RWPE2 (cell line): ENCODE measurements at places on chromosomes 5 and 9.

GRCh38 chr9:118577121-118577520 is 792.1 kb downstream of the BRINP1 start:
- no peak for DNase-seq

DNA sequence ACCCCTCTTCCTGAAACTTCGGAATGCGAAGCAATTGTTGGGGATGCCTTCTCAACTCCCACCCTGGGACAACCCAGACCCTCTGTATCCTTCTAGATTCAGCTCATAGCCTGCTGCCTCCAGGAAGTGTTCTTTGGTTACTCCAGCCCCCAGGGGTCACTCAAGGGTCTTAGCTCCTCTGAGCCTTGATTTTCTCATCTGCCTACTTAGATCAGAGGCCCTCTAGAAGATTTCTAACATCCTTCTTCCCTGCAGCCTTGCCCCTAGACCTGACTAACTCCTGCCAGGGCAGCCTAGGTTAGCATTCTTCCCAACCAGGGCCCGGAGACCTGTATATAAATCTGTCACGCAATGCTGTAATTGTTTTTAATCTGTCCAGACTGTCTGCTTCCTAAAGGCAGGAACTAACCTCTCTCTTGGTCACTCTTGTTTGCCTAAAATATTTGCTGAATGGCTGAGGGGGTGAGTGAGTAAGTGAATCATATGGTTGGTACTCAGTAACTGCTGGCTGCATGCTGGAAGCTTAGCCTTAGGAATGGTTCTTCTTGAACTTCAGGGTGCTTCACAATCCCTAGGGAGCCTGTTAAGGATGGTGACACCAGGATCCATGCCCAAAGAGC is 8.2 kb downstream of the GALNT10 start:
- DNase-seq, result no peak

DNA sequence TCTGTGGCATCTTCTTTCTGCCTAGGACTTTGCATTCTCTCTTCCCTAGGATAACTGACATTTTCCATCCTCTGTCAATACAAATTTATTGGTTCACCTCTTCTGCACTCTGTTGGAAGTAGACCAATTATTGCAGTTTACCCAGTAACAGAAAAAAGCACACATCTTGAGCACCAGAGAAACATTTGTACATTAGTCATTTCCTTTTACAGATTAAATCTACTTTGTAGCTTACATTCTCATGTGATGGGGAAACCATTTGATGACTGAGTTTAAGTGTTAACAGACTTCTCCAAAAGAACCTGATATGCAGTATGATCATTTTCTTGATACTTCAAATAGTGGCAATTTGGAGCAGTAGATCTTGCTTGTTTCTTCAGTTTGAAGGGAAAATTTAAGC is 1098.8 kb downstream of the DTWD2 start:
- DNase-seq, result no peak

GRCh38 chr5:41870627-41871048 is 413 bp upstream of the OXCT1 start:
- no peak for DNase-seq

DNA sequence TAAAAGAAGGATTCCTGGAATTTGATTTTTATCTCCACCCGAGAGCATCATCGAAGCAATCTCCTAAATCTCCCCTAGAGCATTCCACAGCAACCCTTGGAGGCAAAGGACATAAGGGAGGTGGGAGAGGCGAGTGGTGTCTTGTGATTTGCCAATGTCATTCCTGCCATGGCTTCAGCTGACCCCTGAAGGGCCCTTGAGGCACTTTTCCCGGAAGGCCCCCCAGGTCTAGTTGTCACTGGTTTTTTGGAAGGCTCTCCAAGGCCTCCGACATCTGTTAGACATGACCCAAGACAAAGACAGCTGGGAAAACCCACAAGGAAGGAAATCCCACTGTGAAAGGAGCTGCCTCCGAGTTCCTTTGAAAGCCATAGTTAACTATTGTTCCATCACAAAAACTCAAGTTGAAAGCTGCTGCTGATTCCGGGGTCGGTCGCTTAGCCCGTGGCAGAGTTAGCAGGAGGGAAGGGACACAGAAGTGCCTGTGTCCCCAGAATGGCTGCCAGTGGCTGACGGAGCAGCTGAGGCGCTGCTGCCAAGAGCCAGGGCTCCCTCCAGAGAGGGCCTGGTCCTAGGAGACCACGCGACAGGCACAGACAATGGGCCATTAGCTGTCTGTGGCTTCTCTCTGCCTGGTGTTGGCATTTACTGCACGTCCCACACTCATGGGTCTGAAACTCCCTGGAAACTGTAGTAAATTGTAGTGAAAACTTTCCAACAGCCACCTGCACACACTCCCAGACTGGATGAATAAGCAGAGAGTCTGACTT is 24.4 kb upstream of the TRIO start:
- no peak for DNase-seq

DNA sequence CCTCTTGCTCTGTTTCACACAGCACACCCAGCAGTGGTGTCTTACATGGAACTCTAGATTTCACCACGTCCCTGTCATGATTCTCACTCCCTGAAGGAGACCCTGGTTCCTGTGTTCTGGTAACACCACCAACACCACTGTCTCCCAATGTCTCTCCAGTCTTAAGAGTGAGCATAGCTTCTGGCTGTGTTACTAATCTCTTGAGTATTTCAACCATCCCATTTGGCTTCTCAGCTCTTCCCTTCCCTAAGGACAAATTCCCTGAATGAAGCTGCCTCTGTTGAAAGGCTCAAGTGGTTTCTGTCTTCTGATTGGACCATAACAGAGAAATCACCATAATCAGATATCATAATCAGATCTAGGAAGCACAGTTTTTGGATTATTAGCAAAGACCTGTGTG is 311.8 kb downstream of the DNAH5 start:
- no peak for DNase-seq

- no peak for DNase-seq
Observed at GRCh38 chr5:140205952-140206351, 31.0 kb downstream of the CYSTM1 start.

DNA sequence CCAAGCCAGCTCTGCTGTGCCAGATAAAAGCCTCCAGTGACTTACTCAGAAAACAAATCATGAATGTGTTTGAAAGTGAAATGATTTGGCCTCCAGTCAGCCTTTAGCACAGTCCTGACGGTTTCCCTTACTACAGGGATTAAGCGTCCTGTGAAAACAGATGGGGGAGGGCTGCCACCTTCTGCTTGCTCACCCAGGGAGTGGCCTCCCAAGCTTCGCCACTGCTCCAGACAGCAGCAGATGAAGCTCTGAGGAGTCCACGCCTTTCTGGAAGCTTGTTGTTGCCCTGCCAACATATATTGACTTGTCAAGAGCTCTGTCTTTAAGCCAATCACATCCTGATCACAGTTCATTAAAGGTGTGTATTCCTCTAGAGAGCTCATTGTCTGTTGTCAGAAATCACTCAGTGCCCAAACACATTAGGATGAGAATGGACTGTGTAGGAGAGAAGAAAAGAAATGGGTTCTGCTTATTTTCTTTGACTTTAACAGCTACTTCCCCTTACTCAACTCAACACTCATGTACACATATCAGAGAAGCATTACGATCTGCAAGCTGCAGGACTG is 4.9 kb upstream of the FYB1 start:
- peak; percentile 80 for DNase-seq

- DNase-seq, result no peak
Observed at GRCh38 chr9:69715096-69715495, 42.9 kb upstream of the APBA1 start.

GRCh38 chr9:85523202-85523601 is 218.6 kb downstream of the AGTPBP1 start:
- no peak for DNase-seq

GRCh38 chr9:129458663-129459546 is 162.0 kb downstream of the C9orf50 start:
- no peak for DNase-seq

- no peak for DNase-seq
Observed at GRCh38 chr5:81768935-81769452, 18.1 kb upstream of the SSBP2 start.

GRCh38 chr5:61142811-61143210 is 19.5 kb downstream of the SMIM15 start:
- DNase-seq, result no peak

DNA sequence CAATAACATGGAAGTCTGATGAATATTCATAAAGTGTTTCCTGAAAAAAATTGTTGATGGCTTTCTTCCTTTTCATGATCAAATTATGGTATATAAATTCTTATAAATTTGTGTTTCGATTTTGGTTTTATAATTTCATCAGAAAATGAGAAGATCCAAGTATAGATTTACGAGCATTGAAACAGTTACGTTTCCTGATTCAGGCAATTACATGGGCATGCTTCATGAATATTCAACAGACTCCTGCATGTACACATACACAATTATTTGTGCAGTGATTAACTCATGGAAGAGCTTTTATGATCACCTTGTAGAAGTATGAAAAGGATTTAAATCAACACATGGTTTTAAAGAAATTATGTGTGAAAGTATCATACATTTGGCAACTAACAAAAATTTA is 136.7 kb downstream of the MPDZ start:
- DNase-seq, result no peak

GRCh38 chr5:53445569-53445968 is 34.9 kb upstream of the FST start:
- DNase-seq, result no peak

GRCh38 chr5:113373426-113373825 is 61.4 kb downstream of the TSSK1B start:
- DNase-seq, result no peak

- DNase-seq, result no peak
Observed at GRCh38 chr9:8401961-8402705, 602.6 kb upstream of the DMAC1 start.

DNA sequence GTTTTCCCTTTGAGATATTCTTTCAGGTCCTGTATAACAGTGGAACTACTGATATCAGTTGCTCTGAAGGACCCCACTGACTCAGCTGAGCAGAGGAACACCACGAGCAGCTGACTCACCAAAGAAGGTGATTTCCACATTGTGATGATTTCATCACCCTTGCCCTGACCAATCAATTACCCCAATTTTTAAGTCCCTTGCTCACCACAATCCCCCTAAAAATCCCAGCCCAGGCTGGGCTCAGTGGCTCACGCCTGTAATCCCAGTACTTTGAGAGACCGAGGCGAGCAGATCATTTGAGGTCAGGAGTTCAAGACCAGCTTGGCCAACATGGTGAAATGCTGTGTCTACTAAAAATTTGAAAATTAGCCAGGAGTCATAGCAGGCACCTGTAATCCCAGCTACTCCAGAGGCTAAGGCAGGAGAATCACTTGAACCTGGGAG is 125.3 kb upstream of the ABCA1 start:
- peak; percentile 69 for DNase-seq

GRCh38 chr5:174047472-174048099 is 2.1 kb downstream of the NSG2 start:
- DNase-seq, result no peak

DNA sequence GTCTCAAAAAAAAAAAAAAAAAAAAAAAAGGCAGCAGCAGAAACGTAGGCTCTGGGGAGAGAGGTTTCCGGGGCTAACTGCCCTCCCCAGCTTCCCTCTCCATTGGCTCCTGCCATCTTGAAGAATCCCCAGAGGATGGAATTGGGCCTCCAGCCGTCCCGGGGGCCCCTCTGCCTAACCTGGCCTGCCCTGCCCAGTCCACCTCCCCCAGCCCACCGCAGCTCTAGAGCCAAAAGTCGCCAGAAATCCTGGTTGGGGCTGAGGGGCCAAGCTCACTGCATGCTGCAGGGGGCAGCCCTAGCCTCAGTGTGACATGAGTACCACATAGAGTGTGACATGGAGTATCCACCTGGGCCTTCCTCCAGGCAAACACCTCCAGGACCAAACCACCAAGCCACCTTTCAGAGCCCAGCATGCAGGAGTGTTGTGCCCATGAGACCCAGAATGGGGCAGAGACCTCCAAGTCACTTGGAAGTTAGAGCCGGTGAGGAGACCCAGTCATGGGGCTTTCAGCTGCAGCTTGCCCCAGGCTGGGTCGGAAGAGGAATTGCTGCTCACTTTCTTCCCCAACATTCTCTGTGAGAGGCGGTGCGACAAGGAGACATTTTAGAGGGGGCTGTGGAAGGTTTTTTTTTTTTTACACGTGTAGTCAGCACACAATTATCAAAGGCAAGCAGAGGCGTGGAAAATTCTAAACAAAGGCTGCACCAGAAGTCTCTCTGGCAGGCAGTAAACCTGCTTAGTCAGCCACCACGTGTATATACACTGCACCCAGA is 17.6 kb downstream of the CD74 start:
- DNase-seq, result no peak

DNA sequence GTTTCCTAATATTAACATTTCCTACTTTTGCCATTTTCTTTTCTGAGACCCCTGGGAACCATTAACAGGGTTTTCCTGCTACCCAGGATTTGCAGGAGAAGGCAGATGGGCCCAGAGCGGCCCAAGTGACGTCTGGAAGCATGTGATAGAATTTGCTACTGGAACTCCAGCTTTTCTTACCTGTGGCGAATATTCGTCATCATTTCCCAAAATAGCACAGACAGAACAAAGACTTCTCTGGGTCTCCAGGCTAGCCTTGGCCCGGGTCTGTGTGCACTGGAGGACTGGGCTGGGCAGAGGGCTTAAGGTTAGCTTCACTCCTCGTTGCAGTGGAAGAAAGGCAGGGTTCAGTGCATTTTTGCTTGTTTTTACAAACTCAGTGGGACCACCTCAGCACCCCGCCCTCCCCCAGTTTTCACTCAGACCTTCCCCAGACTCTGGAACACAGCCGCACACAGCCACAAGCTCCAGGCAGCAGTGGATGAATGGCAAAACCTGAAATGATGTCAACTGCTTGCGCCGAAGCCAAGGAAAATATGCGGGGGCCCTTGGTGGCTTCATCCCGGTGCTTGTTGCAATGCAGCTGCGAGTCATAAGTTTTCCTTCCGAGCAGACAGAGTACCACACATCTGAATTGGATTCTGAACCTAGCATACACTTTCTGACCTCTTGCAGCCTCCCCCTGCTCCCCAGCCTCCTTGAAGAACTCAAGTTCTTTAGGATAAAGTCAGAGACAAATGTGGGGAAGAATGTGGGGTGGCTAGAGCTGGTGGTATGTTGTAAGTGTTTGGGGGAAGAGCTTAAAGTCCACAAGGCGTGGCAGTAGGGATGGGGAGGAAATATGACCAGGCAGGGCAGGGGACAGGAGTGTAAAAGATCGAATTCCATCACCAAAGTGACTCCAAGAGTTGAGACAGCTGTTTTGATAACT is 586.0 kb downstream of the CCDC171 start:
- no peak for DNase-seq

DNA sequence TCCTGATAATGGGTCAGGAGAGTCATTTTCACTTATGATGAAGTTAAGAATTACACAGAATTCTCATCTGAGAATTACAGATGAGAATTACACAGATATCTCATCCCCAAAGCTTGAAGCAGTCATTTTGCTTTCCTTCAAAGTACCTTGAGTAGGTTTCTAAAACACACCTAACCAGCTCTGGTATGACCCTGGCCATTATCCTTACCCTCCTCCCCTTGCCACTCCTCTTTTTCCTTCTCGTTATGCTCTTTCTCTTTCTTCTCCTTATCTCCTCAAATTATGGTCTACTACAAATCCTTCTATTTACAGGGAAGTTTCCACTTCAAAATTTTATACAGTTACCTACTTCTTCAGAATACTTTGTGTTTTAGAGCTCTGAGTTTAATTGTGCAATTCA is 44.5 kb downstream of the MEF2C start:
- no peak for DNase-seq

- DNase-seq, result no peak
Observed at GRCh38 chr9:133529457-133529856, 4.7 kb upstream of the MYMK start.
